C1 segment of cervical spinal cord (tissue), 14 donors: ENCODE measurements at places on chromosomes 12 and 14.

- no peak for DNase-seq
Measured at GRCh38 chr12:83027021-83027723, 340.5 kb downstream of the TMTC2 start.

GRCh38 chr12:82082501-82082900 lies 275.7 kb downstream of the CCDC59 start:
- DNase-seq: no peak

- no peak for DNase-seq
Measured at GRCh38 chr14:68312884-68313610, 479.8 kb downstream of the ZFP36L1 start.

- DNase-seq: no peak
Measured at GRCh38 chr14:57834001-57834598, 31.8 kb downstream of the SLC35F4 start.

DNA sequence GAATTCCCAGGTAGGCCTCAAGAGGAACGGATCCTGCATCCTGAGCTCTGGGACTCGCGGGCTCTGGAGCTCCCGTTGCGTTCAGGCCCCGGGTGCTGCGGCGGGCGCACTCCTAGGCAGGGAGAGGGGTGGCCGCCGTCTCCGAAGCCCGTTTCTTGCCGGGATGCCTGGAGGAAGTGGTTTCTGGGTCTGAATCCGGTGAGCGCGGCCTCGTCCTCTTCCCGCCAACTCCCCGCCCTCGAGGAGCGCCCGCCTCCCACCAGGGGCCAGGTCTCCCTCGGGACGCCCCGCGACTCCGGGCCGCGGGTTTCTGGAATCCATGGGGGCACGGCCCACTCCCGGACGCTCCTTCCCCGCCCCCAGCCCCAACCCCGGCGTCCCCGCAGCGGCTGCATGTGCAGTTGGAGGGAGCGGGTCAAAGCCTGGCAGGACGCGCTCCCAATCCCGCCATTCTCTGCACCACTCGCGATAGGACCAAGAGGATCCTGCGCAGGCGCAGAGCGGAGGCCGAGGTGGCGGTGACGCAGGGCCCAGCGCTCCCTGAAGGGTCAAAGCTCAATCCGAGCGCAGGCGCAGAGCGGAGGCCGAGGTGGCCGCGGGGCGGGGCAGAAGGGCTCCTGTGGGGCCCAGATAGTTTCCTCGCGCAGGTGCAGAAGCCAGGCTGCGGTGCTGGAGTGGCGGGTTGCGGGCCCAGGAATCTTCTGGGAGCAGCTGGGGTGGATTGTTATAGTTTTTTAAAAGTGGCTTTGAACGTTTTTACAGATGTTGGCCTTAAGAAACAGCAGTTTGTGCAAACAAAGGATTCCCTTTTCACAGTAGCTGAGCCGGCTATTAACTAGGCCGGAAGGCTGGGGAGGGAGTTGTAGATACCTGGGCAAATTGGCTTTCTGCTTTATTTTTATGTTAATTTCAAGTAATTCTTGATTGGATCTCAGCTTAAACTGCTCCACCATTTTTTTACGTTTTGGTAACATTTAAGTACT lies 796.4 kb downstream of the AACS start:
- DNase-seq: peak; percentile 4

GRCh38 chr14:39102265-39102968 lies 618 bp downstream of the SEC23A start:
- DNase-seq: peak; percentile 32

- no peak for DNase-seq
Measured at GRCh38 chr12:114733919-114734318, 49.9 kb upstream of the TBX3 start.

DNA sequence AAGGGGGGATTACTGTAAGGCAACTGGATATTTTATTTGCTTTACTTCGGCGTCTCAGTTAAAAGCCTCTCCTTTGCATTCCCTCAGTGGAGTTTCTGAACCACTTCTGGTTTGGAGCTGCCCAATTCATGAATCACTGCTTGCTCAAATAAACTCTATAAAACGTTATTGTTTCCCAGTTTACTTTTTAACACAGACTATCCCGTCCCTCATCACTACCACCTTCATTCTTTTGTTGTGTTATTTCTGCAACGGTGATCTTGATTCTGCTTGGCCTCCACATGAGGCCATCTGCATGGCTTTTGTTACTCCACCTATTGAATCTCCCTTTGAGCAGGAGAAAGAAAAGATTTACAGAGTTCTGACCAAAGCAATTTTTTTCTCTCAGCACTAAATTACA lies 104.0 kb upstream of the PLEKHA5 start:
- no peak for DNase-seq

GRCh38 chr12:18320036-18320617 lies 58.8 kb downstream of the PIK3C2G start:
- DNase-seq: no peak

DNA sequence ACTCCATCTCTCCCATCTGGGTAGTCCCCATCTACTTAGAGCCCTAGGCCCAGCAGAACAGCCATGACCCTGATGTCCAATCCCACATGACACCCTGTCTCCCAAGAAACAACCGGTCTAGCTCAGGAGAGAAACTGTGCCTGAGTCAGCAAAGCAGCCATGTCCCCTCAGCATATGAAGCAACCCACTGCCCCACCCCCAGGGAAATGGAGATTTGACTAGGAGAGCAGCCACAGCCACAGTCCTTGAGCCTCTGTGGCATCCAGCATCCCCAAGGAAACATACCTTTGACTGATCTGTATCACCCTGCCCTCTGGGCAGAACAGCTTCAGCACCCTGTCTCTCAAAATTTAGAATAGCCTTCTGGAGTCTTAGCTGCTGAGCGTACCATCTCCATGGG lies 641.9 kb upstream of the FBXO33 start:
- DNase-seq: no peak
